Lung microvascular endothelial cell (primary cell): ENCODE measurements at places on chromosomes 16 and 17.

- DNase-seq, result no peak
These were observed 401.0 kb downstream of the SNX29 start for GRCh38 chr16:12377497-12377896.

- DNase-seq, result no peak
These were observed 13.2 kb downstream of the C17orf50 start for GRCh38 chr17:35773679-35774425.

GRCh38 chr17:949623-950303, 29.8 kb downstream of the NXN start:
- no peak for DNase-seq

GRCh38 chr17:80024206-80024972, 11.3 kb downstream of the TBC1D16 start:
- no peak for DNase-seq

DNA sequence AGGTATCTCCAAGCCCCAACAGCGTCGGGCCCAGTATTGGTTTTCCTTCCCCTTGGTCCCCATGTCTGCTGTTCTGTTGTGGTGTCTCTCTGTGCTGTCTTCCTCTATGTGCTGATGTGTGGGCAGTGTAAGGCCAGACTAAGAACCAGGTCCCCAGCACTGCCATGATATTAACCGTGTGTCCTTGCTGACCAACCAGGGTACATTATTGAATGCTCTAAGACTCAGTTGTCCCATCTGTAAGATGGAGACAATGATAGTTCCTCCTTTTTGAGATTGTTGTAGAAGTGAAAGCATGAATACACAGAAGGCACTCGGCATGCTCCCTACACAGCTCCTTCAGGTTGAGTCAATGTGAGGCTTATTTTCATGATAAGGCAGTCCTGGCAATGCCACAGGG, 20.6 kb downstream of the AOC3 start:
- no peak for DNase-seq
